ENCODE measurements at places on chromosomes 2 and 18. TPM values are rescaled to one million over a fixed set of nuclear protein-coding genes. Genes with fewer than 3 reads are reported as not detected.

The CCDC148 gene
- total RNA-seq = 6.3 TPM

DNA sequence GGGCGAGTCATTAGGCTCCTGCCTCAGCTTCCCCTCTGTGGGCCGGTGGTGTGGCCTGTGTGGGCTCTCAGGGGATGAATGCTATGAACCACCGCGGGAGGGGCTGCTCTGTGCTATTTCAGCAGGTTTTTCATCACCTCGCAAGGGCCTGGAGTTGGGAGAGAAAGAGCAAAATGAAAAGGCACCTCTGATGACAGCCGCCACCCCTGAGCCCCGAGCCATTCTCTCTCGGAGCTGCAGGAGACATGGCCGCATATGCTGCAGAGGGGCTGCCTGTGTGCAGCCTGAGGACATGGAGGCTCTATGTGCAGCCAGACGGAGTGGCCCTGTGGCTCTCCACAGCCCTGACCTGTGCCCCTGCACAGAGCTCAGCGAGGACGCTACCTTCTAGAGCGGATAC, 96.2 kb upstream of the CTDP1 start:
- H3K4me1 ChIP-seq = no peaks in the 10 kb centered on the region
- H3K27me3 ChIP-seq = no peaks in the 10 kb centered on the region
- no peak overlapping the region for H3K4me3 ChIP-seq
- no peak for DNase-seq
- no peaks in the 10 kb centered on the region for H3K36me3 ChIP-seq

DNA sequence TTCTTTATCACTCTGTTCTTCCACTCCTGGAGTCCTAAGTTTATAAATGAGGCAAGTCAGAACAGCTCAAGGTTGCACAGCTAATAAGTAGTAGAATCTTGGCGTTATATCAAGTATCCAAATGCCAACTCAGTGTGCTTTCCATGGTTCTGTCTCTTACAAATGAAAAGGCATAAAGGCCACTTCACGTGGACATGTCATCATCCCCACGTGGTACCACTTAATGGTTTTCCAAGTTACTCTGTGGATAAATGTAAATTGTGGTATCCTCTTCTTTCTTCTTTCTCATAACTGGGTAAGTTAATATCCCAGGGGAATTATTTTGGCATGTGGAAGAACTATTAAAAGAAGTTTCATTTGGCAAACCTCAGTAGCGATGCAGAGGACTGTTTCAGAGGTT, 131.5 kb upstream of the L3MBTL4 start:
- no peak for DNase-seq
- no peaks in the 10 kb centered on the region for H3K27me3 ChIP-seq
- no peak overlapping the region for H3K27ac ChIP-seq
- no peak overlapping the region for H3K4me3 ChIP-seq

GRCh38 chr2:72204786-72205503, 57.3 kb upstream of the CYP26B1 start:
- no peaks in the 10 kb centered on the region for H3K27me3 ChIP-seq
- no peak overlapping the region for H3K27ac ChIP-seq
- no peaks in the 10 kb centered on the region for H3K4me1 ChIP-seq
- no peak for DNase-seq

GRCh38 chr2:224183086-224183485, 144.0 kb upstream of the SERPINE2 start:
- DNase-seq = no peak
- H3K4me1 ChIP-seq = no peaks in the 10 kb centered on the region
- no peak overlapping the region for H3K4me3 ChIP-seq
- H3K27me3 ChIP-seq = no peaks in the 10 kb centered on the region
- H3K27ac ChIP-seq = no peak overlapping the region

DNA sequence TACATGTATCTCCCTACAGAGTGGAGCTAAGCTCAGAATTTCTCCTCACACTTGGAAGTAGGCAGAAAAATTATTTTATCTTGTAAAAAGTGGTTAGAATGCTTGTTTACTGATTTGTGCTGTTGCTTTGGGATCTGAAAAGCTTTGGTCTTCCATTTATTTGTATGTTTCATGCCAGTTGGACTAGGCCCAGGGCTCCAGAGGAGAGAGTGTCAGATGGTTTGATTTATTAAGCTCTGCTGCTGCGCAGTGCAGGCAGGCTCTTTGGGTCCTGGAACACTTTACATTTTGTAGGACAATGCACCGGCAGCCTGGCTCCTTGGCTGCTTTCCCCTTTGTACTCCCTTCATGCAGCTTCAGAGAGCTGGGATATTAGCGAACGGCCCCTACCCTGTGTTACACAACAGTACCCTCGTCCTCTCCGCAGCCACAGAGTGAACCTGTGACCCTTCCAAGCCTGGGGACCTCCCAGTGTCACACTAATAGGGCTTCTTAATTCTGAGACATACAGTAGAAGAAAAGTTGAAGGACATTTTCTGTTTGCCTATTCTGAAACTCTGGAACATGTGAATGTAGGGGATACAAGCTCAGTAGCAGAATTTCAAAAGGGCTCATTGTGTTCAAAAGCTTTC, 56.7 kb upstream of the EML6 start:
- DNase-seq = no peak
- H3K27ac ChIP-seq = peak overlapping the region; percentile 26
- no peaks in the 10 kb centered on the region for H3K27me3 ChIP-seq
- peaks cover 40% of the 10 kb centered on the region for H3K4me1 ChIP-seq
- peaks cover 17% of the 10 kb centered on the region for H3K36me3 ChIP-seq
- H3K4me3 ChIP-seq = no peak overlapping the region

The HOXD9 gene
- total RNA-seq = not detected

DNA sequence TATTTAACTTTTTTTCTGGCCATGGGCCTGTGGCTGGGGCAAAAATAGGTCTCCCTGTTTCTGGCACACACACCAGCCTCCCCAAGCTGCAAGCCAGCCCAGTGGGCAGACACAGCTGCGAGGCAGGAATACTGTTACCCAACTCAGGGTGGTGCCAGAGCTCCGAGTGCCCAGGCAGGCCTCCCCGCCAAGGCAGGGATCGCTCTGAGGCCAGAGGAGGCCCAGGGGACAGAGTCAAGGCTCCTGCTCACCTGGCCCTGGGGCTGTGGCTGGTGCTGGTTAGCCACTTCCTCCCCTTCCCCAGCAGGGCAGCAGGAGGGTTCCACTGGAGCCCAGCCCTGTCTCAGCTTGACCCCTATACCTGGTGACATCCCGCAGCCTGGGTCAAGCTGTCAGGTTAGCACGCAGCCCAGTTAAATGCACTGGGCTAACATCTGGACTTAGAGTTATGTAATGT, 67.1 kb upstream of the EPAS1 start:
- no peaks in the 10 kb centered on the region for H3K36me3 ChIP-seq
- DNase-seq = no peak
- H3K27me3 ChIP-seq = no peaks in the 10 kb centered on the region
- H3K27ac ChIP-seq = peak overlapping the region; percentile 32

The EMILIN1 gene
- 0.30 TPM for total RNA-seq

GRCh38 chr2:183079139-183079775, 710 bp downstream of the DUSP19 start:
- H3K27ac ChIP-seq = peak overlapping the region; percentile 66
- H3K4me3 ChIP-seq = peak overlapping the region; percentile 53
- H3K27me3 ChIP-seq = no peaks in the 10 kb centered on the region
- no peaks in the 10 kb centered on the region for H3K36me3 ChIP-seq
- peaks cover 8% of the 10 kb centered on the region for H3K4me1 ChIP-seq

The TMEM247 gene
- not detected for total RNA-seq

GRCh38 chr2:200054681-200055468, 99.5 kb downstream of the MAIP1 start:
- H3K4me1 ChIP-seq = no peaks in the 10 kb centered on the region
- no peak overlapping the region for H3K27ac ChIP-seq
- H3K36me3 ChIP-seq = no peaks in the 10 kb centered on the region

- no peak for DNase-seq
- H3K27me3 ChIP-seq = no peaks in the 10 kb centered on the region
- H3K4me1 ChIP-seq = peaks cover 4% of the 10 kb centered on the region
- no peak overlapping the region for H3K4me3 ChIP-seq
Measured at GRCh38 chr2:45469314-45470099, 141.6 kb downstream of the SRBD1 start.

DNA sequence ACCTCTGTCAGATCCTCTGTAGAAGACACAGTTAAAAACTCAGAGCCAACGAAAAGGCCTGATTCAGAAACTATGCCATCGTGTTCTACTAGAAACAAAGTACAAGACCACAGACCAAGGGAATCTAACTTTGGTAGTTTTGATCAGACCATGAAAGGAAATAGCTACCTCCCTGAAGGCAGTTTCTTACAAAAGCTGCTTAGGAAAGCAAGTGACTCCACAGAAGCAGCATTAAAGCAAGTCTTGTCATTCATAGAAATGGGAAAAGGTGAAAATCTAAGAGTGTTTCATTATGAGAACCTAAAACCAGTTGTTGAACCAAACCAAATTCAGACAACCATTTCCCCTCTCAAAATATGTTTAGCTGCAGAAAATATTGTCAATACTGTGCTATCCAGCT, 58.2 kb downstream of the FSIP2 start:
- H3K4me1 ChIP-seq = no peaks in the 10 kb centered on the region
- no peaks in the 10 kb centered on the region for H3K27me3 ChIP-seq

The CTLA4 gene
- not detected for total RNA-seq

- no peak overlapping the region for H3K4me3 ChIP-seq
- DNase-seq = no peak
- no peaks in the 10 kb centered on the region for H3K36me3 ChIP-seq
- no peaks in the 10 kb centered on the region for H3K4me1 ChIP-seq
- H3K27me3 ChIP-seq = no peaks in the 10 kb centered on the region
Measured at GRCh38 chr2:222972420-222972819, 79.6 kb upstream of the KCNE4 start.

- H3K27me3 ChIP-seq = no peaks in the 10 kb centered on the region
- no peaks in the 10 kb centered on the region for H3K36me3 ChIP-seq
- H3K4me3 ChIP-seq = no peak overlapping the region
- H3K27ac ChIP-seq = no peak overlapping the region
- H3K4me1 ChIP-seq = no peaks in the 10 kb centered on the region
Measured at GRCh38 chr2:18610651-18611050, 21.3 kb upstream of the NT5C1B start.

- no peaks in the 10 kb centered on the region for H3K27me3 ChIP-seq
- no peak for DNase-seq
- no peak overlapping the region for H3K4me3 ChIP-seq
- no peak overlapping the region for H3K27ac ChIP-seq
- no peaks in the 10 kb centered on the region for H3K4me1 ChIP-seq
Measured at GRCh38 chr18:56919190-56919589, 227.7 kb upstream of the BOD1L2 start.

- H3K27ac ChIP-seq = no peak overlapping the region
- H3K27me3 ChIP-seq = no peaks in the 10 kb centered on the region
- no peaks in the 10 kb centered on the region for H3K36me3 ChIP-seq
- H3K4me1 ChIP-seq = peaks cover 16% of the 10 kb centered on the region
- DNase-seq = no peak
Measured at GRCh38 chr2:42367835-42368234, 6.8 kb upstream of the COX7A2L start.

GRCh38 chr2:149559341-149560068, 28.1 kb downstream of the MMADHC start:
- H3K27ac ChIP-seq = no peak overlapping the region
- no peaks in the 10 kb centered on the region for H3K36me3 ChIP-seq
- no peak for DNase-seq

- H3K27me3 ChIP-seq = no peaks in the 10 kb centered on the region
- no peak for DNase-seq
- H3K36me3 ChIP-seq = no peaks in the 10 kb centered on the region
- H3K4me1 ChIP-seq = peaks cover 25% of the 10 kb centered on the region
Measured at GRCh38 chr2:25109822-25110221, 58.6 kb downstream of the POMC start.

GRCh38 chr2:144481666-144482065, 38.3 kb downstream of the ZEB2 start:
- H3K4me3 ChIP-seq = no peak overlapping the region
- H3K27me3 ChIP-seq = peaks cover 2% of the 10 kb centered on the region
- H3K36me3 ChIP-seq = no peaks in the 10 kb centered on the region
- no peaks in the 10 kb centered on the region for H3K4me1 ChIP-seq
- no peak overlapping the region for H3K27ac ChIP-seq
- DNase-seq = no peak

The DUSP28 gene
- total RNA-seq = 2.3 TPM

The PLGLB2 gene
- 0.77 TPM for total RNA-seq
